NCI-H345 (cell line): ENCODE measurements at places on chromosomes 5 and 9.

DNA sequence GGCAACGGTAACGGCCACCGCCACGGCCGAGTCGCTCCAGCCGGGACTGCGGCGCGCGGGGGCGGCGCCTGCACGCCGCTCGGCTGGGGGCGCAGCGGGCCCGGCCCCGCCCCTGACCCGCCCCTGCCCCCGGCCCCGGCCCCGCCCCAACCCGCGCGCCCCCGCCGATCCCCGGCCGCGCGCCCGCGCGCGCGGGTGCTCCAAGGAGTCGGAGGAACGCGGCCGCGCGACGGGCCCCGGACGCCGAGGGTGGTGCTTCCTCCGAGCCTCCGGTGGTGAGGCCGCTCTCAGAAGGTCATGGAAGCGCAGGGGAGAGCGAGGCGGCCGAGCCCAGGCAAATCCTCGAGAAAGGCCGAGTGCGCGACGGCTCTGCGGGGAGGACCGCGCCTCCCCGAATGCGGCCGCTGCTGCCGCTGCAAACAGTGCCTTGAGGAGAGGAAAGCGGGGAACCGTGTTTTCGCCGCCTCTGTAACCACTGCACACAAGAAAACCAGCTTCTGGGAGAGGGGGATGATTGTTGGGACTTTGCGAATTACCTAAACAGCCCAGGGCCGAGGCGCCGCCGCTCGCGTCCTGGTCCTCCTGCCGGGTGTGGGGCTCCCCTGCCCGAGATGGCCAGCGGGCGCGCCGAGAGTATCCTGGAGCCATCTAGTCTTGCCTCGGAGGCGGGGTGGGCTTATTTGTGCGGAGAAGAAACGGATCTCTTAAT lies at the start of gene LIFR:
LIFR (minus strand) TSS at position 48 of the 709 bp plus-strand sequence. CDS start 25,999 bp downstream, outside the sequence.
- DNase-seq = peak; percentile 84

DNA sequence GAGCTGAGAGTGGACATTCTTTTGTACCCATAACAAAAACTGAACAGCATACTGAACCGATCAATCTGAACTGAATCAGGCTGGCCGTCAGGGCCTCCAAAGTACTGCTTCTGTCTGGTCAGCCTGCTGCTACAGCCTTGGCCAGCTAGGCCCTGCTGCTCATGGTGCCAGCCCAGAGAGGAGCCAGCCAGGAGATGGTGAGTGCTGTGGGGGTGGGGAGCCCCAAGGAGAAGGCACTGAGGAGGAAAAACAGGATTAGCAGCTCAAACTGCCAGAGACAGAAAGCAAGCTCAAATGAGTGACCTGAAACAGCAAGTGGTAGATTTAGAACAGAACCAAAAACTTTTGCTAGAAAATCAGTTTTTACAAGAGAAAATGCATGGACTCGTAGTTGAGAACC lies 23.9 kb downstream of the SRP19 start:
- no peak for DNase-seq

- DNase-seq = no peak
Observed at GRCh38 chr5:124865603-124866354, 119.3 kb upstream of the ZNF608 start.

DNA sequence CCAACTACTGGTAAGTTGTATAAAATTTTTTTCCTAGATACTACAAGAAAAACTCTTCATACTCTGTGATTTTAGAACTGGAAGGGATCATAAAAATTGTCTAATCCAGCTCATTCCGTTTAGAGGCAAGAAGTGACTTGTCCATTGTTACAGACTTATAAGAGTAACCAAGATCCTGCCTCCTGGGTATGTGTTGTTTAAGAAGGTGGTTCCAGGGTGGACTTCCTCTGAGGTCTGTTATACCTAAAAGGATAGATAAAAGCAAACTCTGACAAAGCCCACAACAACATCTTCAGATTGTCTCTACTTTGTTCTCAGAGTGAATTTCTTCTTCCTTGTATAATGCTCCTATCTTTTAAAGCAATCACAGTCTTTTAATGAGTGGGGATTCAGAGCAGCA lies 24.2 kb downstream of the TGFBR1 start:
- no peak for DNase-seq

GRCh38 chr9:129834489-129835127 lies 467 bp downstream of the C9orf78 start:
- DNase-seq = no peak

DNA sequence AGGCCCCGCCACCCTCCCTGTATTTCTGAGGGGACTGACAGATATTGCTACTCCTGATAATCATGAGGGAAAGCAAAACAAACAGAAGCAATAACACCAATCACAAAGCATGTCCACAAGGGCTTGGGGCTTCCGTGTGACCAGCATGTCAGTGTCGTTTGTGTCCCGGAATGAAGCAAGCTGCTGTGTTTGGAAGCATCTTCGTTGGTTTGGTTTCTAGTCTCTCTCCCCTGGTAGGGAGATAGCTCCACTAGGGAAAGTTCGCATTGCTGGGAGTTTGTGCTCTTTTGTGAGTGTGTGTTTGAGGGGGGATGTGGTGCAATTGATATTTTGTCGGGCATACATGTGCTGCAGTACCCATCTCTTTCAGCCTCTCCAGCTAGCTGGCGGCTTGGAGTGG lies 1.4 kb downstream of the GRIA1 start:
- DNase-seq = peak; percentile 40

DNA sequence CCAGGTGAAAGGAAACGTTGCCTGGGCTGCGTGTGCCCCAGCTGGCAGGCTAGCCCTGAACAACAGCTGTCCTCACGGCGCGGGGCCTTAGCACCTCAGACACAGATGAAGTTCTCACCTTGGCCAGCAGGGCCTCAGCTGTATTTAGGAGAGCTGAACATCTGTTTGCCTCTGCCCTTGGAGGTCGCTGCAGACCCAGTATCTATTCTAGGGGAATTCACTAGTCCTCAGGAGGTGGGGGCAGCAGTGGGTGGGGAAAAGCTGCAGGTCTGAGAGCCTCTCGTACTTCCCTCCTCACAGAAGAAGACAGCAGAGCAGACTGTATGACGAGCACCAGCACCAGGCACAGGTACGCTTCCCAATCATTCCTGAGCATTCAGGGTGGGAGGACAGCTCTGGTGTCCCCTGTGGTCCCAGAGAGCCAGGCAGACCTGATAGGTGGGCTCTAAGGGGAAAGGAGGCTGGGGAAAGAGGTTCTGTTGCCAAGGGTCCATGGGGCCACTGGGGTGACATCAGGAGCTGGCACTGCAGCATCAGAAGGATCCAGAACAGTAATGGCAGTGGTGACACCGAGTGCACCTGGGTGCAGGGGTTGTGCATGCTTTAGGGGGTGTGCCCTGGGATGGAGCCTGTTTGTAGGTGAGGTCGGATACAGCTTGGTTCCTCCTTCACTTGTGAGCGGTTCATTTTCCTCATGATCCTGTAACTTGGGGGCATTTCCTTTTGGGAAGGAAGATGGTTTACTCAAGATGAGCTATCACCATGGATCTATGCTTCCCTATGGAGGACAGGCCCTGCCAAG lies 13.8 kb downstream of the CD74 start:
- no peak for DNase-seq

DNA sequence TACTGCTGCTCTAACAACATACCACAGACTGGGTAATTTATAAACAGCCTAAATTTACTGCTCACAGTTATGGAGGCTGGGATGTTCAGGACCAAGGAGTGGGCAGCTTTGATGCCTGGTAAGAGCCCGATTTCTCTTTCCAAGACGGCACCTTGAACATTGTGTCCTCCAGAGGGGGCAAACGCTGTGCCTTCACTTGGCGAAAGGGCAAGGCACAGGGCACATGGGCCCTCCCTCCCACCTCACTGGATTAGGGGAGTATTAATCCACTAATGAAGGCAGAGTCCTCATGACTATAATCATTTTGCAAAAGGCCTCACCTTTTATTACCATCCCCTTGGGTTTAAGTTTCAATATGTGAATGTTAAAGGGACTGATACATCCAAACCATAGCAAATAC lies 397.7 kb downstream of the TMEM38B start:
- no peak for DNase-seq

GRCh38 chr9:35517131-35517530 lies 27.2 kb downstream of the RUSC2 start:
- DNase-seq = no peak

DNA sequence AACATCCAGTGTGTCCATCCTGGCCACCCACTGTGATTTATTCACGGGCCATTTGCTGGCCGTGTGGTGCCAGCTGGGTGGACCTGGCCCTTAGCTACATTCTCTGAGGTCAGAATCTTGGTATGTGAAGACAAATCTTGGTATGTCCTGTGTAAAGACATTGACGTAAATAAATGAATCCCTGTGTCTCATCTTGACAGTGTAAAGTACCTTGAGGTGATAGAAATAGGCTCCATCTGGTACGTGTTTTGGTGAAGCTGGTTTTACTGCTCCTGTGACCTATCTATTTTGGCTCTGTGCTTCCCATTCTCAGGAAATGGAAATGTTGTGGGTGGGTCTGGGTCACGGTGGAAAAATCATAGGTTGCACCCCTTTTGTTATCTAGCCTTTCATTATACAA lies 245.4 kb upstream of the ANKH start:
- no peak for DNase-seq

DNA sequence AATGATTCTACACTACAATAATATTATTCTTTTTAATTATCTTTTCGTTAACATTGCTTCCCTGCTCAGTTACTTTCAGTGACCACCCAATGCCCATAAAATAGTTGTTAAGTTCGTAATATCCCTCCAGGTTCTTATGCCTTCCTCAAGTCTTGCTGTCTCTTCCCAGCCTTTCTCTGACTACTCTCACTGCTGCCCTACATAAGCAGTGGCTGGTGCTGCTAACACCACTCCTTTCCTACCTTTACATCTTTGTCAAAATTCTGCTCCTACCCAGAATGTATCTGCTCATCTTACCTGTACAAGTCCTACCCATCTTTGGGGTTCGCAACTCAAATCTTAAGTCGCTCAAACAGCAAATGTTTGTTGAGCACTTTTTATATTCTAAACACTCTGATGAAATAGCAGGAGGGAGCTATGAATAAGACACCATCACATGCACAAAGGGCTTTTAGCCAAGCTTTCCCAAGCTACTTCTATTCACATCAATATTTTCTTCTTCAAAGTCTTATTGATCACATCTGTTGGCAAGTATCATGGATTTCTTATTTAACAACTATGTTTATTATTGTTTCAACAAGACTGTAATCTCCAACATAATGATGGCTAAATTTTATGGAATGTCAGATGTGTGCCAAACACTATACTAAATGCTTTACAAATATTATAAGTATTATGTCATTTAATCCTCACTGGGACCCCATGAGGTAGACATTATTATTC lies 29.5 kb downstream of the SLC25A46 start:
- DNase-seq = no peak

- DNase-seq = no peak
Observed at GRCh38 chr5:31427013-31427723, 104.7 kb downstream of the DROSHA start.

DNA sequence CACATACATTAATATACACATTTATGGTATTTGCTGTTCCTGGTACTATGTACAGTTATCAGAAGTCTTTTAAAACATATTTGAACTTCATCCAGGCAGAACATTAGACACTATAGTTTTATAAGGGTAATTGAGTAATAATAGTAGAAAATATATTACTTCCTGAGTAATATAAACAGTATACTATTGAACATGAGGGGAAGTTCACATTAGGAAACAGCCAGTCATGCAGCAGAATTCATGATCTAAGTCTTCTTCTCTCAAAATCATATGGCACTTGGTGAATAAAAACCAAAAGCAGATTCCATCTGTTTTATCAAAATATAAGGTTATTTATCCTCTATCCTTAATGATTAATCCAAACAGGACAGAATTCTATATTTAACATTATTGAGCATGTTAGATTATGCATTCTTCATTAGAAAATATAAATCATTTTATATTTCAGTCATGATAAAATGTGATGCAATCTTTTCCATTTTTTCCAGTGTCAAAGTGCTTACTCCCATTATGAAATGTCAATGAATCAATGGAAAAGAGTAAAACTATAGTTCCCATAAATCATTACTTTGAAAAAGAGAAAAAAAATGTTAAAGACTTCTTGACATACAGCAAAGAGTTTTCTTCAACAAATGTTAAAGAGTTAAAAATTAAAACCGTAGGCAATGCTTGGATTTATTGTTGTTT lies 584.3 kb upstream of the TUSC1 start:
- DNase-seq = no peak

GRCh38 chr9:133351908-133352634 lies 4.1 kb downstream of the RPL7A start:
- peak; percentile 12 for DNase-seq

GRCh38 chr9:87497604-87498045 lies at the start of gene DAPK1:
Gene DAPK1, plus strand, starts transcription at chr9:87497867. Its CDS starts 1,211 bp downstream, at chr9:87499078.
- peak; percentile 66 for DNase-seq

DNA sequence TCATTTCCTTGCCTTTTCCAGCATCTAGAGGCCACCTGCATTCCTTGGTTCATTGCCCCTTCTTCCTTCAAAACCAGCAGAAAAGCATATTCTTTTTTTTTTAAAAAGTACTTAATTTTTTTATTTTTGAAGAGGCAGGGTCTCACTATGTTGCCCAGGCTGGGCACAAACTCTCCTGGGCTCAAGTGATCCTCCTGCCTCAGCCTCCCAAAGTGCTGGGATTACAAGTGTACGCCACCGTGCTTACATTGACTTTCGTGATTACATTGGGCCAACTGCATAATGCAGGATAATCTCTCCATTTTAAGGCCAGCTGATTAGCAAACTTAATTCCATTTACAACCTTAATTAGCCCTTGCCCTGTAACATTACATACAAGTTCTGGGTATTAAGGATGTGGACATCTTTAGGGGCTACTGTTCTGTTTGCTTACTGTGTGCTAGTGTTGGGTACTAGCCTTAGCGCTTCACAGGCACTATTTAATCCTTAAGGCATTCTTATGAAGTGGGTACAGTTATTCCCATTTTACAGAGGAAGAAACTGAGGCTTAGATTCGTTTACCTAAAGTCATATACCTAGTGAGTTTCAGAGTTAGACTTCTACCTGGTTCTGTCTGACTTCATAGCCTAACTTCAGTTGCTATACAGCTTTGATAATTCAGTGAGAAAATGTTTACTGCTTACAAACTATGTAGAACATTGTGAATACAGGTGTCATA lies 33.7 kb downstream of the SLC25A51 start:
- no peak for DNase-seq

GRCh38 chr9:136170006-136170901 lies 34.7 kb downstream of the LHX3 start:
- DNase-seq = no peak

DNA sequence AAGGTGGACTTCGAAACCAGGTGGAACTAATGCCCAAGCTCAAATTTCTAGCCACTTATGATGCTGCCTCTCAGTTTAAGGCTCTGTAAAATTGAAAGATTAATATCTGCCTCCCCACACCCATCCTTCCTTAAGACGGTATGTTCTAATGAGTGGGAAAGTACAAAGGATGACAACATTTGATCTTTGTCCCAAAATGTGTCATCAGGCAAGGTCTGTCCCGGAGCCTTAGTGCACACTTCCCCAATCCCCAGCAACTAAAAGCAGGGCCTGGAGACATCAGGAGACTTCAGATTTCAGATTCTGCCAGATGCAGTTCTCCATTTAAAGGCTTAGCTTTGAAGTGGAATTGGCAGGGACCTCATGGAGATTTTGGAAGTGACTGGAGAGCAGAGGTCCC lies 316.5 kb downstream of the ASTN2 start:
- DNase-seq = no peak
